ENCODE measurements at places on chromosomes 16 and 17.

DNA sequence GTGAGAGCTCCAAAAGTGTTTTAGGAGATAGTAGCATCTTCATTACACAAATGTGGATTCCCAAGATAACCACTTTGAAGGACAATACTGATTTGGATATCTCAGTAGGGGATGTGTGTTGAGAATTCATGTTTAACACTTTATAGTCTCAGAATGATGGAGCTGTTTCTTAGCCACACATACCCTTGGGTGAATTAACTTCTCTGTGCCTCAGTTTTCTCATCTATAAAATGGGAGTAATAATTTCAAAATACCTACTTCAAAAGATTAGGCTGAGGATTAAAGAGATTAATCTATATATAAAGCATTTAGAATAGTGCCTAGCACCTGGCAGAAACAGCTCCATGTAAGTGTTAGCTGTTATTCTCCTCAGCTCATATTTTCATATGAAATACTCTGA is 19.0 kb downstream of the LPCAT2 start:
- DNase-seq = no peak

GRCh38 chr17:27200476-27200875 is 93.4 kb upstream of the WSB1 start:
- no peak for DNase-seq

DNA sequence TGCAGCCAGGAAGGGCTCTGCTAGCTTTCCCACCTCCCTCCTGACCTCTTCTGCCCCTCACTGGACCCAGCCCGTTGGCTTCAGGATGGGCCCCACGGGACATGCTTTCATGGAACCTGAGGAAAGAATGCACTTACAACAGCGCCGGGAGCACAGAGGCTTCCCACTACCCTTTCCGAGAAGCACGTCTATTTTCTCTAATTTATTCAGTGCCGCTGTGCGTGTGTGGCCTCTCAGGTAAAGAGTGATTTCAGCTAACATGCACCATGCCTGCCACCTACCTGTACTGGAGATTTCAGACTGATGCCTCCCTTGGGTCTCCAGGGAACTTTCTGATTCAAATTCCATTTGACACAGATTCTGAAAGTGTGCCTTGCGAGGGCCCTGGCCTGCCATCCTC is 140.1 kb downstream of the CYLD start:
- no peak for DNase-seq

- DNase-seq = no peak
Observed at GRCh38 chr16:15707332-15707731, 57.3 kb downstream of the NDE1 start.

DNA sequence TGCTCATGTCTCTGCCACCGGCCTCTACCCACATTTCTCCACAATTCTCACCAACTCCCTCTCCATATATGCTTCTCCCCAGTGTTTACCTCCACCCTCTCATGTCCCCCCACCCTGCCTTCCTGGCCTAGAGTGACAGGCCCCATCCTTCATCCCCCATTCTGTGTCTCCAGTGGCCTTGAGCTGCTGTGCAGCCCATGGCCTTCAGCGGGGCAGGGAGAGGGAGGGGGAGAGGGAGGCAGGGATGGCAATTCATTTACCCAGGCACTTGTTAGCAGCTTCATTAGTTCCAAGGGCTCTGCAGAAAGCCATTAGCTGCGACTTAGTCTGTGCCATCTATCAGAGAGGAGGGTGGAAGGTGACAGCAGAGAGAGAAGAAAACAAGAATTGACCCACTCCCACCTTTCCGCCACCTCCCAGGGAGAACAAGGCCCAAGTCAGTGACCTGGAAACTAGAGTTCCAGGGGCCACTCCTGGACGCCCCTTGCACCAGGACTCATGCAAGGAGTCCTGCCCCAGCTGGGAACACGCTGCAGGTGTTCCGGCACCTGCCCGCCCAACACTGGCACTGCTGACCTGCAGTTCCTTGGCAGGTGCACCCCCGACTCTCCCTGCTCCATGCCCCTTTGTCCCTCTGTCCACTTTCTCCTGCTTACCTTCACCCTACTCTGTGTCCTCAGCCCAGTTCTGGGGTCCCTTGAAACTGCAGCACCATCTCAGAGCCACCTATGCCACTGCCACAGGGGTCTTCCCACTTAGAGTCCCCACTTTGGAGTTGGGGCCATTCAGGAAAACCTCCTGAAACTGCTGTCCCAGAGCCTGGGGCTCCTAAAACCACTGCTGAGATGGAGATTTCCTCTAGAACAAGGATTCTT is 23.5 kb upstream of the PYY start:
- no peak for DNase-seq

Measured in CD4-positive, alpha-beta T cell treated with Interleukin-10 for 1 hour (primary cell).